ENCODE measurements at places on chromosomes 3 and 15. TPM values are rescaled to one million over a fixed set of nuclear protein-coding genes. Genes with fewer than 3 reads are reported as not detected.
A peak's percentile ranks its signal among the peaks of the same experiment; 100 is the strongest.

DNA sequence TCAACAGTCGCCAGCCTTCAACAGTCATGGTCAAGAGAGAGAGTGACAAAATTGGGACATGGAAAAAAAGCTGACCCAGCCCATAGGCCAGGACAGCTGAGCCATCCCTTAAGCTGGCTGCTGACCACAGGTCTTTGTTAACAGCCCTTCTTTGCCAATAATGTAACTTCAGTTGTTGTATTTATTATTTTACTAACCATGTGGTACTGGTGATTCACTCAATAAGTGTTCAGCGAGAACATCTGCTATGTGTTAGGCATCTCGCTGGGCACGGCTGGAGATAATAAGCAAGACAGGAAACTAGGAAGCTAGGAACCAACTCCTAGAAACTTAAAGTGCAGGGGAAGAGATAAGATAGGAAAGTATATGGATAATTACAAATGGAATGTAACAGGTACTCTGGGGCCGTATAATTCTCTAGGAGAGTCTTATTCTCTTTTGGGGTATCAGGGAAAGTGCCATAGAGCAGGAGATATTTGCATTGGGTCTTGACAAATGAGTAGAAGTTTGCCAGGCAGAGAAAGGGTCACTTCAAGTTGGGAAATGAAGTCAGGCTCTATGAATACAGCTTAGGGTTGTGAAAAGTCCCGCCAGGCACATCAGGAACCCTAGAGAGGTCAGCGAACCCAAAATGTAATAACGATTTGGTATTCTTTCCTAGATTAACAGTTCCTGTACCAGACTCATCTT, 84.0 kb upstream of the TRA2B start:
- H3K36me3 ChIP-seq, result no peaks in the 10 kb centered on the region
- H3K27ac ChIP-seq, result no peak overlapping the region
- H3K27me3 ChIP-seq, result no peaks in the 10 kb centered on the region
- no peaks in the 10 kb centered on the region for H3K4me1 ChIP-seq
- no peak for DNase-seq

- no peaks in the 10 kb centered on the region for H3K27me3 ChIP-seq
- peak; percentile 81 for DNase-seq
- H3K27ac ChIP-seq, result peak overlapping the region; percentile 99
- H3K4me3 ChIP-seq, result peak overlapping the region; percentile 100
Measured at GRCh38 chr15:92883163-92883875, 16.8 kb upstream of the CHD2 start.

- no peaks in the 10 kb centered on the region for H3K36me3 ChIP-seq
- H3K4me3 ChIP-seq, result no peak overlapping the region
- no peak for DNase-seq
- no peaks in the 10 kb centered on the region for H3K27me3 ChIP-seq
- H3K4me1 ChIP-seq, result no peaks in the 10 kb centered on the region
- H3K27ac ChIP-seq, result no peak overlapping the region
Measured at GRCh38 chr3:108030960-108031359, 59.9 kb downstream of the CD47 start.

GRCh38 chr3:18830087-18830486, 318.2 kb upstream of the KCNH8 start:
- no peaks in the 10 kb centered on the region for H3K4me1 ChIP-seq
- H3K36me3 ChIP-seq, result no peaks in the 10 kb centered on the region
- H3K27ac ChIP-seq, result no peak overlapping the region
- no peak for DNase-seq

GRCh38 chr15:68303560-68304436, 26.3 kb downstream of the FEM1B start:
- no peaks in the 10 kb centered on the region for H3K27me3 ChIP-seq
- peaks cover 11% of the 10 kb centered on the region for H3K4me1 ChIP-seq
- no peaks in the 10 kb centered on the region for H3K36me3 ChIP-seq
- H3K4me3 ChIP-seq, result no peak overlapping the region

- H3K27ac ChIP-seq, result no peak overlapping the region
- DNase-seq, result no peak
- no peaks in the 10 kb centered on the region for H3K36me3 ChIP-seq
- H3K4me1 ChIP-seq, result no peaks in the 10 kb centered on the region
- H3K27me3 ChIP-seq, result no peaks in the 10 kb centered on the region
Measured at GRCh38 chr3:78875851-78876250, 891.9 kb downstream of the ROBO1 start.

GRCh38 chr15:47846128-47846868, 129.0 kb downstream of the SEMA6D start:
- H3K4me3 ChIP-seq, result no peak overlapping the region
- H3K36me3 ChIP-seq, result no peaks in the 10 kb centered on the region
- no peak for DNase-seq
- no peak overlapping the region for H3K27ac ChIP-seq
- no peaks in the 10 kb centered on the region for H3K27me3 ChIP-seq

GRCh38 chr3:188516515-188516914, 362.6 kb downstream of the LPP start:
- DNase-seq, result no peak
- no peak overlapping the region for H3K27ac ChIP-seq
- no peaks in the 10 kb centered on the region for H3K36me3 ChIP-seq
- no peaks in the 10 kb centered on the region for H3K27me3 ChIP-seq
- no peak overlapping the region for H3K4me3 ChIP-seq

DNA sequence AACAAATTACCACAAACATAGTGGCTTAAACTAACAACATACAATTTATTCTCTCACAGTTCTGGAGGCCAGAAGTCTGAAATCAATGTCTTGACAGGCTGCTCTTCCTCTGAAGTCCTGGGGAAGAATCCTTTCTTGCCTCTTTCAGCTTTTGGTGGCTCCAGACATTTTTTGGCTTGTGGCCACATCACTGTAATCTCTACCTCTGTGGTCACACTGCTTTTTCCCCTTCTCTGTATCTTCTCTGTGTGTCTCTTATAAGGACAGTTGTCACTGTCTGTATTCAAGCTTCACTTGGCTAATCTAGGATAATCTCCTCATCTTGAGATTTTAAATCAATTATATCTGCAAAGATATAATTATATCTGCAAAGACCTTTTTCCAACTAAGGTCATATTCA, 80.3 kb upstream of the ABHD2 start:
- DNase-seq, result no peak
- no peaks in the 10 kb centered on the region for H3K36me3 ChIP-seq
- H3K27ac ChIP-seq, result no peak overlapping the region
- no peaks in the 10 kb centered on the region for H3K27me3 ChIP-seq

GRCh38 chr3:71080517-71081083, 502.9 kb downstream of the FOXP1 start:
- DNase-seq, result no peak
- no peaks in the 10 kb centered on the region for H3K36me3 ChIP-seq
- H3K4me1 ChIP-seq, result peaks cover 91% of the 10 kb centered on the region
- no peaks in the 10 kb centered on the region for H3K27me3 ChIP-seq
- H3K4me3 ChIP-seq, result no peak overlapping the region
- peak overlapping the region; percentile 8 for H3K27ac ChIP-seq

DNA sequence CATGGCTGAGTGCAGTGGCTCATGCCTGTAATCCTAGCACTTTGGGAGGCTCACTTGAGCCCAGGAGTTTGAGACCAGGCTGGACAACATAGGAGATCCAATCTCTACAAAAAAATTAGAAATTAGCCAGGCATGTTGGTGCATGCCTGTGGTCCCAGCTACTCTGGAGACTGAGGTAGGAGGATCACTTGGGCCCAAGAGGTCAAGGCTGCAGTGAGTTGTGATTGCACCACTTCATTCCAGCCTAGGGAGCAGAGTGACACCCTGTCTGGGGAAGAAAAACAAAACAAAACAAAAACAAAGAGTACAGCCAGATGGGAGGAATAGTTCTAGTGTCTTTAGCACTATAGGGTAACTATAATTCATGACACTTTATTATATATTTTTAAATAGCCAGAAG, 26.2 kb upstream of the COMMD4 start:
- no peaks in the 10 kb centered on the region for H3K36me3 ChIP-seq
- no peak for DNase-seq
- H3K27me3 ChIP-seq, result no peaks in the 10 kb centered on the region
- no peak overlapping the region for H3K27ac ChIP-seq
- no peak overlapping the region for H3K4me3 ChIP-seq

DNA sequence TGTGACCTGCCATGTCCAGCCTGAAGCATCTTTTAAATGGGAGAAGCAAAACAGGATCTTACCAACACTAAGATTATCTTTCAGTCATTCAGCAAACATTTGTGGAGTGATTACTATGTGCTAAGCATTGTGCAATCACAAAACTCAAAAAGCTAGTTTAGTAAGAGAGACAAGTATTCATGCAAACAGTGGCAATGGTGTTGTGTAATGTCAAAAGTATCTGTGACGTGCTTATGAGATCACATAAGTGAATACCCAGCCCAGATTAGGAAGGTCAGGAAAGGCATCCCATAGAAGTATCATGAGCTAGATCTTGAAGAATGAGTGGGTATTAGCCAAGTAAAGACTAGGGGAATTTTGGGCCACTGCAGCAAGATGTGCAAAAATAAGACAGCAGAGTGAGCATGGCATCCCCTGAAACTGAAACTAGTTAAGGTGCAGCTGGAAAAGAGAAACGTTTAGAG, 32.1 kb downstream of the SEC62 start:
- no peak overlapping the region for H3K4me3 ChIP-seq
- H3K27ac ChIP-seq, result no peak overlapping the region
- no peaks in the 10 kb centered on the region for H3K36me3 ChIP-seq
- no peak for DNase-seq
- H3K27me3 ChIP-seq, result no peaks in the 10 kb centered on the region

CCDC54 gene
- not detected for total RNA-seq

FILIP1L gene
- total RNA-seq, result not detected

FYTTD1 gene
- total RNA-seq, result 60.2 TPM

ANKDD1A gene
- total RNA-seq, result 5.9 TPM

B2M gene
- total RNA-seq, result 7,929 TPM

PP2D1 gene
- not detected for total RNA-seq
